Pulmonary artery endothelial cell (primary cell): ENCODE measurements at places on chromosomes 3 and 15. TPM values are rescaled to one million over a fixed set of nuclear protein-coding genes. Genes with fewer than 3 reads are reported as not detected.

Gene ANKRD63
- total RNA-seq, result 0.20 TPM in 1 of 2 replicates, not detected in the other

Gene MRAS
- 7.7 and 13.3 TPM in 2 replicates for total RNA-seq

Gene ISG20
- total RNA-seq, result 8.0 and 44.4 TPM in 2 replicates

Gene MEGF11
- under 0.01 TPM in 1 of 2 replicates, not detected in the other for total RNA-seq

Gene IL17RD
- 1.5 and 1.8 TPM in 2 replicates for total RNA-seq

Gene DOCK3
- total RNA-seq, result under 0.01 and 0.04 TPM in 2 replicates

Gene TMEM115
- total RNA-seq, result 36.8 and 38.1 TPM in 2 replicates

Gene C3orf22
- not detected in 2 replicates for total RNA-seq

Gene ARHGEF3
- 13.4 and 13.8 TPM in 2 replicates for total RNA-seq

Gene SKOR1
- total RNA-seq, result 0.07 TPM in 2 replicates

Gene RBSN
- 22.4 and 27.5 TPM in 2 replicates for total RNA-seq

Gene PDZRN3
- not detected in 2 replicates for total RNA-seq

Gene CPLX3
- not detected in 2 replicates for total RNA-seq

Gene WNT7A
- not detected in 2 replicates for total RNA-seq

Gene SSUH2
- total RNA-seq, result not detected in 2 replicates

Gene SLCO2A1
- 0.28 and 0.79 TPM in 2 replicates for total RNA-seq

Gene UROC1
- total RNA-seq, result not detected in 2 replicates

Gene SPESP1
- 3.3 and 4.0 TPM in 2 replicates for total RNA-seq

Gene MAP4
- 67.1 and 72.6 TPM in 2 replicates for total RNA-seq

Gene HRG
- total RNA-seq, result not detected in 2 replicates

Gene KLHL40
- not detected in 2 replicates for total RNA-seq

Gene CIP2A
- 26.0 and 73.2 TPM in 2 replicates for total RNA-seq

Gene GP9
- not detected in 2 replicates for total RNA-seq

Gene MOBP
- total RNA-seq, result 0.07 and 0.95 TPM in 2 replicates

Gene SPATA12
- total RNA-seq, result 0.04 and 0.07 TPM in 2 replicates

Gene GPR171
- total RNA-seq, result not detected in 2 replicates

Gene IL20RB
- total RNA-seq, result 0.42 and 0.53 TPM in 2 replicates

Gene CRABP1
- total RNA-seq, result not detected in 2 replicates
